Pons (tissue), 1 donor: ENCODE measurements at places on chromosomes 5 and 9.
A peak's percentile ranks its signal among the peaks of the same experiment; 100 is the strongest.

- no peak for DNase-seq
These were observed 58.1 kb downstream of the TJP2 start for GRCh38 chr9:69232135-69232534.

GRCh38 chr5:146428658-146429057 is 18.5 kb upstream of the TCERG1 start:
- DNase-seq = no peak

DNA sequence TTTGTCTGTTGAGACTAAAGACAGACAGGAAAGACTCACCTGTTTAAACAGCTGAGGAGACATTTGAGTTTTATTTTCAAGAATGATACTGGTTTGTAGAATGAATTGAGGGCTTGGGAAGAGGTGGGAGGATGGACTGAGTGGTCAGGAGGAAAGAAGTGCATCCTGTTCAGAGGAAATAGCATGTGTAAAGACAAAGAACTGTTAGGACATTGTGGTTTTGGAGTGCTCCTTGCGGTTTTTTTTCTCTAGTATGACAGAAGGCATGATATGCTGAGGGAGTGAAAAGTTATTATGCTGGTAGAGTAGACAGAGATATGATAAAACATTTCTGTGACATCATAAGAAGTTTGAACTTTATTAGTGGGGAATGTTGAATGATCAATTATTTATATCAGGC is 270.7 kb upstream of the ELAVL2 start:
- no peak for DNase-seq

DNA sequence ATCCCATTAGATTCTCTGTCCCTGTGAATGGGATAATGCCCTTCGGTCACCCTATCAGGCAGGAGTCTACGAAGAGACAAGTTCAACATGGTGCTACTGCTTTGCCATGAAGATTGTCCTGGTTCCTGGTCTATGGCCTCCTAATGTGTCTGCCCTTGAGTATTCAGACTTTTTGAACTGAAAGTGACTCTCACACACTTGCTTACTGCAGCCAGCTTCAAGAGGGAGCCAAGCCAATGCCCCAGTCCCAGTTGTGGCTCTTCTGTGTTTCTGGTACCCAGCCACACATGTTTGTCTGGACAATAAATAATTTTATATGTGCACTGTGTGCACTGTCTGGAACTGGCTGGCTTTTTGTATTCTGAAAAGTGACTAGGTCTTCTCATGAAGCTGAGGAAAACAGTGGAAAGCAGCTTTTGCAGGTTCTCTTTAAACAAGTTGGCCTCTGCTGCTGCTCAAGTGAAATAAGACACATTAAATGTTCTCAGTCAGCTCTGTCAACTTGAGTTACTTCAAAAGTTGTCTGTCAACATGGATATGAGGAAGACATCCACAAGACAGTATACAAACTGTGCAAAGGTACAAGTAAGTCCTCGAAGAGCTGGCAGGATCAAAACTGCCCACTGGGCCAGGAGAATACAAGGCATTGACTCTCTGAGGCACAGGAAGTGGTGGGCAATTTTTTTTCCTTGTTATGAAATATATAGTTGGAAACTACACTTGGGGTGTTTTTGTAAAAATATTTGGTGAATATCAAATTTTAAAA is 60.0 kb downstream of the ZNF608 start:
- no peak for DNase-seq

DNA sequence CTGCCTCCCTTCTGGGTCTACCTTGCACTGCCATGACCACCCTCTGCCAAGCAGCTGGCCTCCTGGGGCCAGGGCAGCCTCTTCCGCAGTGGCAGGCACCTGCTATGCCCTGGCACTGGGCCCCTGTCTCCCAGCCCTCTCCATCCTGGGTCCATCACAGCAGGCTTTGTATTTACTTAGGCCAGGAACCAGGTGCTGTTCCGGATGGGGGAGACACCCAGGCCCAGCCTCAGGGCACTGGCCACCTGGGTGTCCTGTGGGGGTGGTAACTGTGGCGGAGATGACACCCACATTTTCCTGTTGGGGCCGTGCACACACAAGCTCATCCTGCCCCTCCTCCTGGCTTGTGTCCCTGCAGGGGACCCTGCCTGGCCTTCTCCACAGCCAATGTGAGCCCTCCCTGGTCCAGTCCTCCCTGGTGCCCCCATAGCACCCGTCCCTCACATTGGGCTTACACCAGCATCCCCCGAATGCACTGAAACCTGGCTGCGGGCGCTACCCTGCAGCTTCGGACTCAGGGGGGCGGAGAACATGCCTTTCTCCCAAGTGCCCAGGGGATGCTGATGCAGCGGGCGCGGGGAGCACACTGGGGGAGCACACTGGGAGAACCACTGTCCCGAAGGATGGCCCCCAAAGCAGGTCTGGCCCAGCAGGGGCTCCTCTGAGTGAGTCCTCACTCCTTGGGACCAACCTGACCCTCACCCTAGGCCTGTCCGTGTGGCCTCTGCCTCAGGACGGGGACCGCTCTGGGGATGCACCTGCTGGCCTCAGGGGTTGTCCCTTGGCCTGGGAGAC is 17.9 kb downstream of the FAM163B start:
- no peak for DNase-seq

GRCh38 chr5:54794135-54794975 is 191.0 kb downstream of the ESM1 start:
- DNase-seq = no peak

GRCh38 chr5:113183694-113184093 is 207.1 kb downstream of the DCP2 start:
- no peak for DNase-seq

DNA sequence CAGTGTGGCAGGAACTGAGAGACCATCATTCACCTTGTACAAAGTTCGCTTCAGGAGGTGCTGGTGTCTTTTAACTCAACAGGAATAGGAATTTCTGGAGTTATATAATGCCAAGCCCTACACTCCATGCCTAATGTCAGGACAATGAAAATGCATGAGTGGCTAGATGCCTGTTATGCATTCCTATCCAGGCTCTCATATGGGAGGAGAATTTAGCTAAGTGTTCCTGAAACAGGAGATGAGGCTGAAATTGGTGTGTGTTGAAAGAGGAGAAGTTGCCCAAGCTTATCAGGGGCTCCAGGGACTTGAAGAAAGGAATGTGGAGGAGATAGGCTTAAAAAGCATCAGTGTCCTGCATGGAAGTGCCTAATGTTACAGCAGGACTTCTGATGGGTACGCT is 26.8 kb upstream of the PRUNE2 start:
- DNase-seq = no peak

DNA sequence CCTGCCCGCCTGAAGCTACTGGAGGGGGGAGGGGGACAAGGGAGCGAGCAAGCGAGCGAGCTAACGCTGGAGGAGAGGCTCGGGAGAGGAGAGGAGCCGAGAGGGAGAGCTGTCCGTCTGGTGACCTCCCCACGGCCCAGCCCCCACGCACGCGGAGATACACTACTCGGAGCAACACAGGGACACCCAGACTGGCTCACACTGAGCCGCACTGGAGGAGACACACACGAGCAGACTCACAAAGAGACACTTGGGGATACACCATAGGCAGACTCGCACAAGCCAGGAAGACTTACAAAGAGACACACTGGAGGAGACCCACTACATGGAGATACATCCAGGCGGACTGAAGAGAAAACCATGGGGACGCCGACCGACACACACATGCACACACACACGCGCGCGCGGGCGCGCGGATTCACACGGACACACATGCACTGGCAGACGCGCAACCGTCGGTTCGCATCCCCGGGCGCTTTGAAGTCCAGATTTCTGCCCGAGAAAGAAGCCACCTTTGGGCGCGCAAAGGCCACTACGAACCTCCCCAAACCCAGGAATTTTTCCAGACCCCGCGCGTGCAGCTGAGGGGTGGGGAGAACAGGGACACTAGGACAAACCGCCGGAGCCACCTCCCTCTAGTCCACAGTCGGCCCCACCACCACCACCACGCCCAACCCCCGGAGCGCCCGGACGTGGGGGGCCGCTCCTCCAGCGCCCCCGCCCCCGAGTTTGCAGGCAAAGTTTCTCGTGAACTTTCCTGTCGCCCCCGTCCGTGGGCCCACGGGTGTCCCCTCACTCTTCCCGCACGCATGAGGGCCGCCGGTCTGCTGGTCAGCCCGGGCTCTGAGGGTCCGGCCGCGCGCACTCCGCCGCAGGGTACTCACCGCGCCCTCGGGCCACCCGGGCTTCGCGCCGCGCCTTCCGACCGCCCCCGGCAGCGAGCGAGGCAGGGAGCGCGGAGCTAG is 571 bp downstream of the CNTFR start:
- DNase-seq = no peak

DNA sequence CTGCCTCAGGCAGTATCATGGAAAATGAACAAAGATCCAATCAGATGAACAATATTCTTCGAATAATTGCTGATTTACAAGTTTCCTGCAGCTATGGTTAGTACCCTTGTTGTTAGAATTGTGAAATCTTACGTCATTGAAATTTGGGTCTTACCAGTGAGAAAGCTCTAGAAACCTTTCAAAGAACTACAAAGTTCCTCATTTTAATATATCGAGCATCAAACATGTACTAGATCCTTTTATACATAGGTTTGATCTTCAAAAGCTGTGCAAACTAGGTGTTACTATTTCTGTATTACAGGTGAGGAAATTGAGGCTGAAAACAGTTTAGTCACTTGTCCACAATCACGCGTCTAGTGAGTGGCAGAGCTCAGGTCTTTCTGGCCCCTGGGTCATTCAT is 43.7 kb upstream of the ANGPTL2 start:
- DNase-seq = no peak

GRCh38 chr9:14908295-14909180 is 1.7 kb downstream of the FREM1 start:
- DNase-seq = no peak

DNA sequence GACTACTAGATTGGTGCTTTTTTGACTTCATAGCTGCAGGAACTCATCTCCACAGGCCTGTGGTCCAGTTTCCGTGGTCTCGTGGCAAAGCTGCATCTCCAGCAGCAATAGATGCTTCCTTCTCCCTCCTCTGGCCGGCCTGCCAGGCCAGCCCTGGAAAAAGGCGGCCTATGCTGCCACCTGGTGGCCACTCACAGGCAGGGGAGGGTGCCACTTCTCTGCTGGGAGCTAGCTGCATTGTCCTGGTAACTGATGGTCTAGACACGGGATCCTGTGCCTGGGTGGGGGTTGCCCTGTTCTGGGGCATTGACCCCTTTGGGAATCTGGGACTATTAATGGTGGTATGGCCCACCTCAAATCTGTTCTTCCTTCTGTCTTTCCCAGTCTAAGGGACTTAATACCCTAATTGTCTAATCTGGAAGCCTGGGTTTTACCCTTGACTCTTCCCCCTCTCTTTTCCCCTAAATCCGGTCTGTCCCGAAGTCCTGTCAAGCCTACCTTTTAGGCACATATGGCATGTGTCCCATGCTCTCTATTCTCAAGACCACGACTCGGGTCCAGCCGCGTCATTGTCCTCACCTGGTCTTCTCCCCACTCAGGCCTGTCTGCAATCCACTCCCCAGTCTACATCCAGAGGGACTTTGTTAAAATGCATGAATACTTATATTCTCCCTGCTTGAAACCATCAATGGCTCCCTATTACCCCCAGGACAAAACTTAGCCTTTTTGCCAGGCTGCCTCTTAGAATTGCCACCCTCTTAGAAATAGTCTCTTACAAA is 20.1 kb upstream of the PTGS1 start:
- DNase-seq = peak; percentile 80

DNA sequence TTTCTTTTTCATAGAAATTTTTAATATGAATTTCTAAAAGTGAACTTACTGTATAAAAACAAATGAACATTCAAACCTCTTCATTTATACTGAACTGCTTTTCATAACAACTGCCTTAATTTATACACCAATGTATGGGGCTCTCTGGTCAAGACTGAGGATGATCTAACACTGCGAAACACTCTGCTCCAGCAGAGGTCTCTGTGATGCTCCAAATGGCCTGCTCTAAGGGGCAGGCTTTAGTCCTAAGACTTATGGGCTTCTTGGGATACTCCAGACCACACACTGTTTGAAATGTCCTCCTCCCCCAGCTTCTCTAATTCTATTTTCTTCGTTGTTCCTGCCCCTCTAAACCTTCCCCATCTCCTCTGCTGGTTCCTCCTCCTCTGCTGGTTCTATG is 58.5 kb downstream of the LIFR start:
- peak; percentile 49 for DNase-seq

GRCh38 chr5:79301046-79301712 is 65.2 kb downstream of the JMY start:
- no peak for DNase-seq

DNA sequence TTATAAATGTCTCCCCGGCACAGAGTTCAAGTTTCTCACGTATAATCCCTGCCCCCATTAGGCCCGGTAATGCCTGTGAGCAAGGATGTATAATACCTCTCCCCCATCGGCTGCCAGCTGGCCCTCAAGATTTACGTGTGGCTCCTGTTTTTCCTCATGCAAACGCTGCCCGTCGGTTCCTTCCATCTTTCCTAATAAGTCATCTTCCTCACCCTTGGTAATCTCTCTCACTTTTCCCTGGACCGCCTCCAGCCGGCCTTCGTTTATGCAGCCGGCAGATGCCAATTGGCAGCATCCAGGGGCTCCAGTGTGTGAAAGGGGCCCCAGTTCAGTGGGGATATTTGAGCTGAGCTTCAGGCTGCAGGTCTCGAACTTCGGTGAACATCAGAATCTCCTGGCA is 86.5 kb upstream of the NEURL1B start:
- DNase-seq = no peak

DNA sequence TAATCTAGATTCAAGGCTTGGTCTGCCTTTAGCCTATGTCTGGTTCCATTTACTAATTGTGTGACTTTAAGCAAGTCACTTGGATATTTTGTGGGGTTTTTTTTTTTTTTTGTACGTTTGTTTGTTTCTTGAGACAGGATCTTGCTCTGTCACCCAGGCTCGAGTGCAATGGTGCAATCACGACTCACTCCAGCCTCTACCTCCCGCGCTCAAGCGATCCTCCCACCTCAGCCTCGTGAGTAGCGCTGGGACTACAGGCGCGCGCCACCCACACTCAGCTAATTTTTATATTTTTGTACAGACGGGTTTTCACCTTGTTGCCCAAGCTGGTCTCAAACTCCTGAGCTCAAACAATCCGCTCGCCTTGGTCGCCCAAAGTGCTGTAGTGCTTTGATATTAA is 1.1 kb upstream of the PFDN1 start:
- DNase-seq = no peak

GRCh38 chr9:126453156-126453963 is 126.7 kb downstream of the MVB12B start:
- no peak for DNase-seq

GRCh38 chr5:143436871-143437270 is 33.4 kb upstream of the NR3C1 start:
- no peak for DNase-seq

DNA sequence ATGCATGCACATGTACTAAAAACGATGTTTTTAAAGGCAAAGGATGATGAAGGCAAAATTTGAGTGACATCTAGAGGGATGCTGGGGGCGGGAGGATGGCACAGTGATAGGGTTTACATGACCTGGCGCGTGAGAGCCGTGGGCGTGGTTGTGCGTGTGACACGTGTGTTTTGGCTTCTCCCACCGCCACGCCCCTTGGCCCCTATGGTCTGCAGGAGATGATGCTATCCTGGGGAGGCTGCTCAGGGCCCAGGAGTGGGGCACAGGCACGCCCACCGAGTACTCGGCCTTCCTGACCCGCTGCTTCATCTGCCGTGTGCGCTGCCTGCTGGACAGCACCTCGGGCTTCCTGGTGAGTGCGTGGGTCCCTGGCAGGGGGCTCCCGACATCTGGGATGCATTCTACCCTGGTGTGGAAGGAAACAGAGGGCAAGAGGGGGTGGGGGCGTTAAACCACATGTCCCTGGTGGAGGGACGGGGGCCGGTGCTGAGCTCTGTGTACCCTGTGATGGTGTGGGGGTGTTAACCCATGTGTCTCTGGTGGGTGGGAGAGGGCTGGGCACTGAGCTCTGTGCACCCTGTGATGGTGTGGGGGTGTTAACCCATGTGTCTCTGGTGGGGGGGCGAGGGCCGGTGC is 19.2 kb upstream of the EXOC3 start:
- no peak for DNase-seq

GRCh38 chr5:73417303-73418034 is 31.1 kb downstream of the FOXD1 start:
- peak; percentile 32 for DNase-seq
